ENCODE measurements at places on chromosomes 2 and 18.

GRCh38 chr2:46722142-46722541, 193.5 kb downstream of the MCFD2 start:
- no peak for DNase-seq

GRCh38 chr2:88024509-88024908, 8.2 kb upstream of the RNU2-63P start:
- DNase-seq = no peak

DNA sequence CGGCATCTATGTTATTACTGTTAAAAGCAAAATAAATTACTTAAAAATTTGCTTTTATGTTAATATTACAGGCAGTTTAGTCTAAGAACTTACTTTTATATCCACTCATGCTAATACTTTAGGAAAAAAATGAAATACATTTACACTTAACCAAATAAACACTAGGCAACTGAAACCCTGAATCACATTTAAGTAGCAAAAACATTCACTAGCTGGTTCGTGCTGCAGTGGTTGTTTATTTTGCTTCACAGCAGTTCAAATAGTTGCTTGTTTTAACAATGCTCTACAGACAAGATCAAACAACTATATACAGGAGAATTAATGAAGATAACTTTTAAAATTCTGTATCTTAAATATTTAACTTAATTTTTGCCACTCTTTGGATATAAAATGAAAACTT, 60.8 kb downstream of the ABCG8 start:
- no peak for DNase-seq

GRCh38 chr2:144713410-144713809, 193.5 kb upstream of the ZEB2 start:
- DNase-seq = no peak

DNA sequence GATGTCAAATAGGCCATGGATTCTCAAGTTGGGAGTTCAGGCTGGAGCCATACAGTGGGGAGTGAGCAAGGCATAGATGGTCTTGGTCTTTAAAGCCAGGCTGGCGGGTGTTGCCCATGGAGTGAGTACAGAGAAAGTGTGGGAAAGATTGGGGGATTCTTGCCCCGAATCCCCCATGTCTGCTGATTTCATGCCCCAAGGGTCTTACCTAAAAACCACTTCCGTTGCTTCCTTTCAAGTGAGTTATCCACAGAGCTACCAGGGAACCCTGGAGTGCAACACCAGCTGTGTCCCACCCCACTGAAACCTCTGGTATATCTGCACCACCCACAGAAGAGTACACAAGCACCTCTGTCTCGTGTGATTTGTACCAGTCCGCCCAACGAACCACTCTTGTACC, 31.4 kb downstream of the FHOD3 start:
- no peak for DNase-seq
